Astrocyte of the spinal cord (primary cell): ENCODE measurements at places on chromosomes 5 and 9.
A peak's percentile ranks its signal among the peaks of the same experiment; 100 is the strongest.

DNA sequence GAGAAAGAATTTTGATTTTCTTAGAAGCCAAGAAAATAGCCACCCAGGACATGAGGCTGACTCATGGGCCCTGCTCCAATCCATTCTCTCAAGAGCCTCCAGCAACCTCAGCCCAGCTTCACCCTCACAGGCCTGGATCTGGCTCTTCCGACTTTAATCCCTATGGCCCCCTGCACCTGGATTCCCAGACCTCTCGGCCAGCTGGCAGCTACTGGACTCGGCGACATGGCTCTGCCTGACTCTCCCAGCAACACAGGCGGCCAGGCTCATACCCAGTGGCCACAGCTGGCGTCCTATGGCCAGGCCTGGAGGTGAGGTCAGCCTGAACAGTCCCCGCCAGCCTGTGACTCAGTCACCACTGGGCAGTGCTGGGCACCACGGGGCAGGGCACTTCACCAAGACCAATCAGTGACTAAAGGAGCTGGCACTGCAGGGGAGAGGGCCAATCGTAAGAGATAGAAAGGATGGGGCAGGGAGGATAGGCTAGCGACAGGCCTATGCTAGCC is 6.2 kb upstream of the PDLIM4 start:
- DNase-seq = peak; percentile 42

DNA sequence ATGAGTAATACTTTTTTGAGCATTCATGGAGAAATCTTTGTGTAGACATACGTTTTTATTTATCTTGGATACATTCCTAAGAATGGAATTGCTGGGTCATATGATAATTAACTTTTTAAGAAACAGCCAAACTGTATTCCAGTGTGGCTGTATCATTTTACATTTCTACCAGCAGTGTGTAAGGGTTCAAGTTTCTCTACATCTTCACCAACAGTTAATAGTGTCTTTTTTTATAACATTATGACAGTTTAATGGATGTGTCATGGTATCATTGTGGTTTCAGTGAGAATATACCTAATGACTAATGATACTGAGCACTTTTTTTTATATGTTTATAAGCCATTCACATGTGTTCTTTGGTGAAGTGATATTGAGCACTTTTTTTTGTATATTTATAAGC is 52.4 kb downstream of the NIPBL start:
- DNase-seq = peak; percentile 74

DNA sequence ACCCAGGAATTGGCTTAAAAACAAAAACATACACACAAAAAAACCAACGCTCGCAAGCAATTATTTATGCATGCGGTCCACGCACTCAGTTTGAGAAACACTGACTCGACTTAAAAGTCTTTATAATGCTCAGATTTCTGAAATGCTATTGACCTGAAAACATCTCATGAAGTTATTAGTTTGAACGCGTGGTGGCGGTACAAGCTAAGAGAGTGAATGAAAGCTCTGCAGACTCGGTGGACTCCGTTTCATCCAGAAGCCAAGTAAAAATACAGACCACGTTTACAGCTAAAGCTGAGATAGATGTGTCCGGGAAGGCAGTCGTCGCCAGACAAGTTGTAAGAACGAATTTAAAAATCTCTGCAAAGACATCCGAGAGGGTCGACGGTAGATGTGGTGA is at the start of gene PCDHB6:
TSS of gene PCDHB6 (plus strand) at position 246 of the 400 bp plus-strand sequence. CDS start 201 bp downstream, outside the sequence.
- no peak for DNase-seq

GRCh38 chr9:109969011-109969410 is 189.0 kb downstream of the PALM2AKAP2 start:
- peak; percentile 37 for DNase-seq

GRCh38 chr9:131048332-131048731 is 39.4 kb downstream of the LAMC3 start:
- no peak for DNase-seq

DNA sequence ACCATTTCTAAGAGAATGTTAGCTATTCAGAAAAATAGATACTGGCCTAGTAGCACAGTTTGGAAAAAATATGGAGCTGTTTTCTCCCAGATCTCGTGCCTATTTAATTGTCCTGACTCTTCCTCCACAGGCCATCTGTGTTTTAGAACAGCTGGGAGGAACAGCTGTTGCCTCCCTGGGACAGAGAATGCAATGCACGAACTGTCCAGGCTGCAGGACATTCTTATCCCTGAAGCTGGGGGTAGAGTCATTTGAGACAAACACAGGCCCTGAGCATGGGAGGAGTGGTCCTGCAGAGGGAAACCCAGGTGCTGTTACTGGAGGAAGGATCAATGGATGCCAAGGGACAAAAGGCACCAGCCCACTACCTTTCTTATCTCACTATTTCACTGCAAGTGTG is 20.9 kb upstream of the SPARC start:
- no peak for DNase-seq

- DNase-seq = no peak
Measured at GRCh38 chr9:125807079-125807478, 59.9 kb downstream of the PBX3 start.

DNA sequence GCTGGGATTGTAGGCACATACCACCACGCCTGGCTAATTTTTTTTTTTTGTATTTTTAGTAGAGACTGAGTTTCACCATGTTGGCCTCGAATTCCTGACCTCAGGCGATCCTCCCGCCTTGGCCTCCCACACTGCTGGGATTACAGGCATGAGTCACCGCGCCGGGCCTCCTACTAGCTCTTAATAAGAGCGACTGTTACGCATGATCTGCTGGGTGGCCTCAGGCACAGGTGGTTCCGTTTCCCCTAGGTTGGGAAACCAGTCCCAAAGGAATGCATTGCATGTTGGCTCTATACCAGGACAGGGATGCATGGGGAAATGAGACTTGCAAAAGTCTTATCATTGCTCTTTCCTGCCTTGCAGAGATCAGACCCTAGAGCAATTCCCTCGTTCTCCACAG is 184.7 kb upstream of the PPP1R26 start:
- DNase-seq = no peak

DNA sequence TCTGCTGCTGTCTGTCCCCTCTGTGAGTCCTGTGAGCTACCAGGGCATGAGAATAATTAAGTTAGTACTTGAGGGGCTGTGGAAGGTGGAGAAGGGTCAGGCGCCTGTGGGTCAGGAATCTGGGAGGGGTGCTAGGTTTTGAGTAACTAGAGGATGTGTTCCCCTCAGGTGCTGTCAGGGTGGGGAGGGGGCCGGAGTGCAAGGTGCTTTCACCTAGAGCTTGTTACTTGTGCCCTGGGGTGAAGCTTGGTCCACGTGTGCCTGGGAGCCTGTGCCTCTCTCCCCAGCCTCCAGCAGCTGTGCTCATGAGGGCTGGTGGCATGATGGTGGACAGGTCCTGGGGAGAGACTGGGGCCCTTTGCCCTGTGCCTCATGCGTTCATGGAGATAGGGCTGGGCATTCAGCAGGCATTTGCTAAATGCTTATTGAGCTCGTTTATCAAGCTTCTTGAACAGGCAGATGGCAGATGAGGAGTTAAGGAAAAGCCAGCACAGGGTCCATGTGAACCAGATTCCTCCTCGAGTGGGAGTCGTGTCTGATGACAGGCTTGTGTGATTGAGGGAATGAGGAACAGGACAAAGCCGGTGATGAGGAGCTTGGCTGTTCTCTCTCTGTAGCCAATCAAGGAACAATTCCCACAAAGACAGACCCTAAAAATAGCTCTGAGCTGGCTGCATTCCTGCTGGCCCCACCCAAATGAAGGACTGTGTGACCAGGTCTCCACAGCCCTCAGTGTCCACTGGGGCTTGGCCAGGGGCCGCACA is 40.9 kb downstream of the CACNA1B start:
- DNase-seq = no peak

DNA sequence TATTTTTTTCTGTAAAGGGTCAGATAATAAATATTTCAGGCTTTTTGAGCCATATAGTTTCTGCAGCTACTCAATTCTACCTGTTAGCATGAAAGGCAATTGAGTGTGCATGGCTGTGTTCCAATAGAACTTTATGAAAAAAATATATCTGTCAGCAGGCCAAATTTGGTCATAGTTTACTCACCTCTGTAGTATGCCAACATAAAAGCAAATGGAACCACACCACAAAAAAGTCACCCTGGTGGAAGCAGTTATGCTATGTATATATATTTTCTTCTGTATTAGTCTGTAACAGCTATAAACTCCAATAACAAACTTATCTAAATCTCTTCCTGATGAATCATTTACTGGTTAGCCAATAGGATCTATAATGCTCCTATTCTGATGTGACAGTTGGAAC is 3.4 kb downstream of the SLC38A9 start:
- DNase-seq = peak; percentile 8

DNA sequence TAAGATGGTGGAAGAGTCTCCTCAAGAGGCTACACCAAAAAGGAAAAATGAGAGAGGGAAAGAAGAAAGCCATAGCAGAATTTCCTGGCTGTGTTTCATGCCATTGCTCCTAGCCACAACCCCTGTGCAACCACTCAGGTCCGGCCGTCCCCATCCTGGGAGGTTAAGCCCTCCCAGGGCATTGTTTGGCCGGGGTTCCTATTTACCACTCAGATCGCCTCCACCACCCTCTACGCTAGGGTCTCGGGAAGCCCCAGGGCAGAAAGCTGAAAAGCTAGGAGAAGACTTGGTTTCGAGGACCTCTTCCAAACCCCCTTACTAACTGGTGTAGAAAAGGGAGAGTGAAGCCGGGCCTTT is 715 bp downstream of the RC3H2 start:
- DNase-seq = peak; percentile 46

GRCh38 chr5:141941307-141941706 is 16.7 kb downstream of the PCDH12 start:
- DNase-seq = no peak

DNA sequence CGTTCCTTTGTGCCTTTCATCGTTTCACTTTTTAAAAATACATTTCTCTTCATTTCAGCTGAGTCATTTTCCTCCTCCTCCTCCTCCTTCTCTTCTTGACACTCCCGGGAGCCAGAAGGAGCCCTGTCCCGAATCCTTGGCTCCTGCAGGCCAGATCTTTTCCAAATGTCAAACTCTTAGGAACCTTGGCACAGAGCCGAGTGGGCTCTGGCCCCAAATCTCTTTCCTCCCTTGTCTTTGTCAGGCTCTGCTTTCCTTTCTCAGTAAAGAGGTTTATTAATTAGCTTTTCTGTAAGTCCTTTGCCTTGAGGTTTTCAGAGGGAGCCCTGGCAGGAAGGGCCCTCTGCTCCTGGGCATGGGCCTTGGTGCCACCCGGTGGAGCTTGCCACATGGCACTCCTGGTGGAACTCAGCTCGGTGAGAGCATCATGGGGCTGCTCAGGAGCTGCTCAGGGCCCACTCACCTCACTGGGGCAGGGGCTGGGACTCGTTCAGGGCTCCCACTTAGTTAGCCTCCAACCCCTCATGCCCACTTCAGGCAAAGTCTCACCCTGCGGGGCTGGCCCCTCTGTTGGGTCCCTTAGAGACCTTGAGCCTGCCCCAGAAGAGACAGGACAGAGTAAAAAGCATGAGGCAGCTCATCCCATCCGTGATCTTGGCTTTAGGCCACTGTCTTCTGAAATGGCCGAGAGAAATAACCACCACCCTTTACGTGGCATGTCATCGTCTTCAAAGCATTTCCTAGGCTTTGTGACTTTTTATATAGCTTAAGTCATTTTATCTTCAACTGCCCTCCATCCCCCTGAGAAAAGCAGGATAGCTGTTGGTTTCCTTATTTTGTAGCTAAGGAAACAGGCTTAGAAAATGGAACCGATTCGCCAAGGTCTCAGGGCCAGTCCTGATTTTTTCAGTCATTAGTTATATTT is 17.1 kb downstream of the STC2 start:
- DNase-seq = peak; percentile 23

GRCh38 chr5:172583931-172584511 is 57.0 kb upstream of the NEURL1B start:
- DNase-seq = no peak

DNA sequence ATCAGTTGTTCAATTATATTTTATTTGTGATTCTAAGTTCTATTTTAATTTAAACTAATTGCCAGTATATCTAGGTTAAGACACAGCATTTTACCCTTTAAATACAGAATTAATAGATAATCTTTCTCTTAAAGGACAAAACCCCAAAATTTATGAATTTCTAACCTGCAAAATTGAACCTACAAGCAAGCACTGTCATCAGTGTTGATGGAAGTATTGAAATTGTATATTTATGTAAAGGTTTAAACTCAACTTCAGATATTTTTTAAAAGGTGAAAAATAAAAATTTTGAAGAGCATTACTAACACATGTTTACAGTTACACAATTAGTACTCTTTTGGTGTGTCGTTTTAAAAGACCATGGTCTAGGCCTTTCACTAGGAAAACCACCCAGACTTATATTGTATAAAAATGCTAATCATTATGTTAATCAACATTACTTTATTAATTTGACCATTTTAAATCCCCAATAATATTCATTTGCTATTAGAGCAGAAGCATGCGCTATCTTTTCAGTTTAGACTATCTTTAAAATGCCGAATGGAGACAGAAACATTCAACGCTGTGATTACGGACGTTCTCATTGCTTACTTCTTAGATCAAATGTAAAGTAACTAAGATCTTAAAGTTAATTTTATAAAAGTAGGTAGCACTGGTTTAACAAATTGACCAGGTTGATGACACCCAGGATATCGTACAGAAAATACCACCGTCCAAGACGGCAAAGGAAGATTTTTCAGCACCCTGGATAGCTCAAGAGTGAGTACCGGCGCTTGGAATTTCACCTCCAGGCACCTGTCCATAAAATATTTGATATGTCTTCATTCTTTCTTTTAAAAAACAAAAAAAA is 3.2 kb downstream of the OTP start:
- DNase-seq = no peak

GRCh38 chr9:136239983-136240330 is 5.7 kb downstream of the QSOX2 start:
- no peak for DNase-seq

DNA sequence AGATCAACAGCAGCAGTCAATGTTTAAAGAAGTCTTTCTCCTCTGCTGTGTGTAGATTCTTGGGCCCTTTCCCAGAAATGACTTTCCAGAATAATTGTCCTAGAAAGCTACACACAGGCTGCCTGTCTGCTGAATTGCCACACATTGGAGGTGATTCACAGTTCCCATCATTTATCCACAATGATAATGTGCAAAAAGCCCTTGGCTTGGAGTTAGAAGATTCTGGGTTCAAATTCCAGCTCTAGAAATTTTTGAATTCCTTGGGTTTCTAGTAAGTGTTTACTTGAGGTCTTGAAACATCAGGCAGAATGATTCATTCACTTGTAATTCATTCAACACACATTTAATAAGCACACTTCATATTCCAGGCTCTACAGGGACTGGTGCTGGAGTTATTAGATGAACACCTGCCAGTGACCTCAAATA is 28.6 kb upstream of the EPB41L4B start:
- DNase-seq = peak; percentile 91

DNA sequence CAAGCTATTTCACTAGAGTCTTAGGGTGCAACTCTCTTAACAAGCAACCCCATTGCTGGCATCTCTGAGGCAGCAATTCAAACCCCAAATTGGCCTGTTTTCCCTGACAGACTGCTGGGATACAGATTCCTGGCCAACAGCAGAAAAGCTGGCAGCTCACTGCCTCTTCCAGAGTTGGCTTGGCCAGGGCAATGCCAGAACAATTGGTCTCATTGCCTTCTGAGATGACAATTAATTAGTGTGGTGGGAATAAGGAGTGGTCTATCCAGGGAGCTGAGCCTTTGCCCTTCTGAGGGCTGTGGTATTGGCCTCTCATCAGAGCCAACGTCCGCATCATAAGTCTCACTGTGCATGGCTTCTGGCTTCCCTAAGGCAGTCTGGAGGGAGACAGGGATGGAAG is 183.2 kb downstream of the GNAQ start:
- peak; percentile 40 for DNase-seq

- DNase-seq = peak; percentile 53
Measured at GRCh38 chr5:102809033-102809432, 53.9 kb downstream of the PAM start.

GRCh38 chr5:177097016-177097985 is 10.6 kb downstream of the FGFR4 start:
- no peak for DNase-seq

GRCh38 chr9:104085525-104085924 is 8.6 kb upstream of the SMC2 start:
- no peak for DNase-seq
